ENCODE measurements at places on chromosomes 7 and 10.
A peak's percentile ranks its signal among the peaks of the same experiment; 100 is the strongest.

- no peak for DNase-seq
These were observed 176.0 kb downstream of the EXOC4 start for GRCh38 chr7:133428876-133429275.

DNA sequence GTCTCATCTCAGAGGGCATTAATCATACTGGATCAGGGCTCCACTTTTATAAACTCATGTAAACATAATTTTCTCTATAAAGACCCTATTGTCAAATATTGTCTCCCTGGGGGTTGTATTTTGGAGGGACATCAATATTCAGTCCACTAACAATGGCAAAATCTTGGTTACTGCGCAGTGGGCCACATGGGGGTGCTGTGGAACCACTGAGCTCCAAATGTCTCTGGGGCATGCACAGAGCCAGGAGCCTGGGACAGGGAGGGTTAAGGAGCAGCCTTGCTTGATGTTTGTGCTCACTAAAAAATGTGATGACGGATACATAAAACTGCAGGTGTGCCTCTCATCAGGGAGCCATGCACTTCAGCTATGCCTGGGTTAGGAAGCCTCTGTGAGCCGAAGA, 62.1 kb upstream of the PRSS58 start:
- no peak for DNase-seq

DNA sequence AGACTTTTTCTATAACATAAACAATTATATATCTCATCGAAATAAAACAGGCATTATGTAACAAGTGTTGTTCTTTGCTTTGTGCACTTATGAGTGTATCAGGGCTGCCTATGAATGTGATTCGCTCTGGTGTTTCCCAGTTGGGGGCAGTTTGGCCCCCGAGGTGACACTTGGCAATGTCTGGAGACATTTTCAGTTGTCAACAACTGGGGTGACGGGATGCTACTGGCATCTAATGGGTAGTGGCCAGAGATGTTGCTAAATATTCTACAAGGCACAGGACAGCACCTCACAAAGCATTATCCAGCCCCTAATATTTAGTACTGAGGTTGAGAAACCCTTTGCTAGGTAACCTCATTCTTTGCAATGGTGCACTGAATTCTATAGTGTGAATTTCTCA, 83.3 kb downstream of the PLCE1 start:
- DNase-seq = no peak

- no peak for DNase-seq
These were observed 67.8 kb downstream of the CPVL start for GRCh38 chr7:29078311-29079260.

DNA sequence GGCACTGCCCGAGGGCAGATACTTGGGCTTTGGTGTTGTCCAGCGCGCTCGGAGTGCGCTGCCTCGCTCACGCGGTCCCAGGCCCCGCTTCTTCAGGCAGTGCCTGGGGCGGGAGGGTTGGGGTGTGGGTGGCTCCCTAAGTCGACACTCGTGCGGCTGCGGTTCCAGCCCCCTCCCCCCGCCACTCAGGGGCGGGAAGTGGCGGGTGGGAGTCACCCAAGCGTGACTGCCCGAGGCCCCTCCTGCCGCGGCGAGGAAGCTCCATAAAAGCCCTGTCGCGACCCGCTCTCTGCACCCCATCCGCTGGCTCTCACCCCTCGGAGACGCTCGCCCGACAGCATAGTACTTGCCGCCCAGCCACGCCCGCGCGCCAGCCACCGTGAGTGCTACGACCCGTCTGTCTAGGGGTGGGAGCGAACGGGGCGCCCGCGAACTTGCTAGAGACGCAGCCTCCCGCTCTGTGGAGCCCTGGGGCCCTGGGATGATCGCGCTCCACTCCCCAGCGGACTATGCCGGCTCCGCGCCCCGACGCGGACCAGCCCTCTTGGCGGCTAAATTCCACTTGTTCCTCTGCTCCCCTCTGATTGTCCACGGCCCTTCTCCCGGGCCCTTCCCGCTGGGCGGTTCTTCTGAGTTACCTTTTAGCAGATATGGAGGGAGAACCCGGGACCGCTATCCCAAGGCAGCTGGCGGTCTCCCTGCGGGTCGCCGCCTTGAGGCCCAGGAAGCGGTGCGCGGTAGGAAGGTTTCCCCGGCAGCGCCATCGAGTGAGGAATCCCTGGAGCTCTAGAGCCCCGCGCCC, at the start of gene NPY:
TSS of gene NPY (plus strand) at position 294 of the 802 bp plus-strand sequence. CDS start 1,051 bp downstream, outside the sequence.
- peak; percentile 48 for DNase-seq

DNA sequence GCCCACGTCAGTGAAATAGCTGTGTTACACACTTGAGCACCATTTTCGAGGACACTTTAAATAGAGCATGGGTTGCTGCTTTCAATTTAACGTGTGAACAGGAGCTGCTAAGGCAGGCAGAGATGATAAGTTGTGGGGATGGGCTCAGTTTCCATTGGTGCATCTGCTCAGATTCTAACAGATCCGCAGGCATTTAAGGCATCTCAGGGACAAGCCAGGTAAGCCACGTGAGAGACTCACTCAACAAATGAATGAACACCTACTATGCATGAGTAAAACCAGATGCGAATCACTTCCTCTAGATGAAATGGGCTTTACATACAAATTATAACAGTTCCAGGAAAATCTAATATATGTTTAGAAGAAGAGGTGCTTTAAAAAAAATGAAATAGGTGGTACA, 34.6 kb downstream of the PLXNA4 start:
- no peak for DNase-seq

GRCh38 chr10:4772202-4772570, 53.8 kb upstream of the AKR1E2 start:
- no peak for DNase-seq

DNA sequence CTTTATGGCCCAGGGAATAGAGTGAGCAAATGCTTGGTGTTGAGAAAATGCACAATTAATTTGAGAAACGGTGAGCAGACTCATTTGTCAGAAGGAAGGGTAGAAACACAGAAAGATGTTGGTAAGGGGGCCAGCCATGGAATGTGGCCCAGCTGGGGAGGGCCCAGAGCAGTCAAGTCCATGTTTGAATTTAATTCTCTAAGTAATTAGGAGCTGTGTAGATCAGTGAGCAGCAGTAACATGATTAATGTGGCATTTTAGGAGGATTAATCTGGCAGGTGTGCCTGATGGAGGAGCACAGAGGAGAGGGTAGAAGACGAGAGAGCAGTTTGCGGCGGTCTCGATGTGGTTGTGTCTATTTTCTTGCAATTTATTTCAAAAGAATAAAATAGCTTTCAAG, 218.7 kb downstream of the FRMD4A start:
- no peak for DNase-seq

DNA sequence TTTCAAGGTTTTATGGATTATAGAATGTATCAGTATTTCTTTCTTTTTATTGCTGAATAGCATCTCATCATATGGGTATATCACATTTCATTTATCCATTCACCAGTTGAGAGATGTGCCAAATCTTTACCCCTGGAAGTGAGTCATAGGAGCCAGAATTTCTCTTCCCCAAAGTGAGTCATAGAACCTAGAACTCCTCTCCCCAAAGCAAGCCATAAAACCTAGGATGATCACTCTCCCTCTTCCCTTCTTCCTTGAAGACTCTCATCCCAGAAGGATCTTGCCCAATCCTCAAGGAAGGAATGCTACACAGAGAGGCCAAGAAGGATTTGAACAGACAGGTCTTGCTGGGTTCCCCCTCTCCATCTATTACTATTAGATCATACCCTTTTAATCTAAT, 199.9 kb downstream of the EVX1 start:
- DNase-seq = no peak

DNA sequence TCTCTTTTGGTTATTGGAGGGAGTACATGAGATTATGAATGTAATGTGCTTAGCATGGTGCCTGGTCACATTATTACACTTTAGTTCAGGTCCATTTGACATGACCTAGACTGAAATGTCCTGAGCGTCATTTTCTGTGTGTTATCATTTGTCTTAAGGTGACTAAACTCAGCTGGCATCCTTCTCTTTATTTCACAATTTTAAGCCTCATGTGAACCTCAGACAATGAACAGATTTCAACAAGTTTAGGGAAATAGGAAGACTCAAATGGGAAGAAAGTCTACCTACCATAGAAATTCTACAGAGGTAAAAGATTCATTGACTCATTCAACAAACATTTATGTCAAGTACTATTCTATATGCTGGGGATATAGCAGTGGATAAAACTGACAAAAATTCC, 70.2 kb upstream of the EXOC6 start:
- no peak for DNase-seq

DNA sequence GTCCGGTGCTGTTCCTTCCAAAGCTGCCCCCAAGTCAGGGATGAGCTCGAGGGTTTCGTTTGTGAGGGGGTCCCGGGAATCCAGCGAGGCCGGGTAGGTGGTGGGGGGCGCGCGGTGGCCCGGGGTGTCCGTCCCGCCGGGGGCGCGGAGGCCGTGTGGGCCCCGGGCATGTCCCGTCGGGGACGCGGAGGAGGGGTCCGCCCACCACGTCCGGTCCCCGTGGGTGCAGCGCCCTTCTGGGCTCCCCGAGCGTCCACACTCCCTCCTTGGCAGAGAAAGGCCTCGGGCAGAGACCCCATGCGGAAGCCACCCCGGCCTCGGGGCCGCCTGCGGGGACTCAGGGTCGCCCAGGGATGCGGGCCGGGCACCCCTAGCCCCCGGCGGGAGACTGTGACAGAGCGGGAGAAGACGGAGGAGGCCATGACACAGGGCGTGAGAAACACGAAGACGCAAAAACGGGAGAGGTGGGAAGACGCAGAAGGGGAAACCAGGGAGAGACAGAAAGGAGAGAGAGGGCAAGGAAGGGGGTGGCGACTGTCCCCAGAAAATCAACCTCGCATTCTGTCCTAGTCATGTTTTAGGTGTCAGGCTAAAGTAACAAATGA, 640 bp upstream of the ZNF425 start:
- DNase-seq = peak; percentile 74

DNA sequence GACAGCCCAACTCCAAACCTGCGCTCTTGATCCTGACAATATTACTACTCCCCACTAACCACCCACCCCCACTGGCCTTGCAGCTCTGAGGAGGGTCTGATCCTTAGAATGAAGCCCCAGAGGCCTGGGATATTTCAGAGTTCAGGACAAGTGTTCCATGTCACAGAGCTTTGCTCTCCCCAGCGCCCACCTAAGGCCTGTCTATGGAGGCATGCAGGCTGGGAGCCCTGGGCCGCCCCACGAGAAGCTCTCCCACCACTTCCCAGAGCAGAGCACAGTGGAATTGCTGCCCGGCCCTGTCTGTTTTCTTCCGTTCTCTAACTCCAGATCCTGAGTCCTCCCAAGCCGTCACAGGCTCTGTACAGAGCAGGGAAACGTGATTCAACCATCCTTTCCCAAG, 74.6 kb downstream of the COL13A1 start:
- DNase-seq = no peak

GRCh38 chr10:73786512-73786885, 1.1 kb downstream of the ZSWIM8 start:
- no peak for DNase-seq

DNA sequence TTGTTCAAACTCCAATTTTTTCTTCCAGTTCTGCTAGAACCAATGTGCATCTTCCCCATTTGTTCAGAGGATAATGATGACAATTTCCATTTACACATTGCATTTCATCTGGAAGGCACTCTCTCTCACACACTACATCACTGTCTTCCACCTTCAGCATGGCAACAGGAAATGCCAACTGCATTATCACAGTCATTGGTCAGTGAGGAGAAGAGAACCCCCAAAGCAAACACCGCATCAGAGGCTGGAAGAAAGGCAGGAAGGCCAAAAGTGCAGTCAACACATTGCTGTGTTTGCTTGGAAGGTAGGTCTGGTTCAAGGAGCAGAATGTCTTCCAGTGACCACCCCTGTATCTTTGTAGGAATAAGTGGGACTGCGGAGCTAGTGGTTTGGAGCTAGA, 192.2 kb upstream of the RHOBTB1 start:
- peak; percentile 21 for DNase-seq

GRCh38 chr7:75888464-75889222, 9.8 kb downstream of the RHBDD2 start:
- no peak for DNase-seq

- DNase-seq = no peak
These were observed 8.8 kb upstream of the ZC3HAV1 start for GRCh38 chr7:139118234-139118804.

DNA sequence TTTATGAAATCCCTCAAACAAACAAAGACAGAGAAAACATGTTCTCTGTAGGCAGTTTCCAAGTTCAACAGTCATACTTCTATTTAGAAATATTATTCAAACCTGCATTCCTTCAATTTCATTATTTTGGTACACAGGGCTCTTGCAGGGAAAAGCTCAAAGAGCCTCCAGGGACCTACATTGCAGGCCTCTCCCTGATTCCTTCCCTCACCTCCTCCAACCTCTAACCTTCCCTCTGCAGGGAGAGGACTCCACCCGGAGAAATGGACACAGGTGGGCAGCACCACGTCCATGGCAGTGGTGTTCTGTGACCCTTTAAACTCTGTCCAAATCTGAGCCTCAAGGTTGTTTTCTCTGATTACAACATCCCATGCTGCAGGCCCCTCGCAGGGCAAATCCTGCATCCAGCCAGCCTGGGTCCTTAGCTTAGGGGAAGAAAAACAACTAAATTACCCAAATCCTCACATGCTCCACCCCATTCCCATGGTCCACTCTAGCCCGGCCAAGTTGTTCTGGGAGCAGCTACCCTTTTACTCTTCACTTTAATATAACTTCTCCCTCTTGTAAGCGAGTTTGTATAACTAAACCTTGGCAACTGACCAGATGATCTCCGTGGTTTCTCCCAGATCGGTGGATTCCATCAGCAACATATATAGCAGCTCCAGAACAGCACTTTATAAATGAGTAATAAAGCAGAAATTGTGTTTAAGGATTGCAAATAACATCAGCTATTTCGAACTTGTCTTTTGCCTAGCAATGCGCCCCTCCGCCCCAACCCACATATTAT, 129.8 kb downstream of the CUBN start:
- DNase-seq = no peak

DNA sequence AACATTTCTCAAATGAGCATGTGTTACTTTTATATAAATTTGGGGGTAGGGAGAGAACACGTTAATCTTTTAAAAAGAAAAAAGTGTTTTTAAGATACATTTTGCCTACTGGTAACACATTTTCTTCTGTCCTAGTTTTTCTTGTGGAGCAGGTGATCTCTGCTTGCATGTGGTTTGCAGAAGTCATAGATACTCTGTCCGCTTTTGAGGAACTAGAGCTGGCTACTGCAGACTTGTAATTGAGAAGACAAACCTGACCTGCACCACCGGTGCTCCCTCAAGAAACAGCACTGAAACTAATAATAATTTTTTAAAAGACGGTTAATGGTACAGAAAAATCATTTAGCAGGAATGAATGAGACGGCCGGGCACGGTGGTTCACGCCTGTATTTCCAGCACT, 243.1 kb downstream of the KIAA1217 start:
- no peak for DNase-seq

GRCh38 chr10:98193037-98193436, 58.6 kb downstream of the R3HCC1L start:
- DNase-seq = no peak

DNA sequence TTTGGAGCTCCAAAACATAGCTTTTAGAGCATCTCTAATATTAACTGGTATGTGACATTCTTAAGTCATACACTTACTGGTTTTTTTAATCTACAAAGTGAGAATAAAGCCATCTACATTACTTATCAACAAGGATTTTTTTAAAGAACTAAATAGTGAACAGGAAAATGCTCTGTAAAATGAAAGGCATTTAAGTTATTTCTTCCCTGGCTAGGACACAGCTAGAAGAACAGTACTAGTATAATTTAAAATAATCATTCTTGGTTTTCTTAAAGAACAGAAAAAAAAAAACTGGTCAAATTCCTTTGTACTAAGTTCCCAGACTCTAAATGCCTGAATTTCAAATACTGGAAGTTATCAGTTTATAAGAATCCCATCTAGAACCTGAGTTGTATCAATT, 139.5 kb downstream of the SRPK2 start:
- no peak for DNase-seq

- peak; percentile 62 for DNase-seq
These were observed 3.4 kb upstream of the MUC12 start for GRCh38 chr7:100965723-100966541.

All from B cell (primary cell).